ENCODE measurements at places on chromosomes 11 and 22.

GRCh38 chr11:45931739-45932138 lies 9.3 kb downstream of the LARGE2 start:
- no peak for DNase-seq

GRCh38 chr11:29755474-29755873 lies 261.4 kb downstream of the KCNA4 start:
- no peak for DNase-seq

DNA sequence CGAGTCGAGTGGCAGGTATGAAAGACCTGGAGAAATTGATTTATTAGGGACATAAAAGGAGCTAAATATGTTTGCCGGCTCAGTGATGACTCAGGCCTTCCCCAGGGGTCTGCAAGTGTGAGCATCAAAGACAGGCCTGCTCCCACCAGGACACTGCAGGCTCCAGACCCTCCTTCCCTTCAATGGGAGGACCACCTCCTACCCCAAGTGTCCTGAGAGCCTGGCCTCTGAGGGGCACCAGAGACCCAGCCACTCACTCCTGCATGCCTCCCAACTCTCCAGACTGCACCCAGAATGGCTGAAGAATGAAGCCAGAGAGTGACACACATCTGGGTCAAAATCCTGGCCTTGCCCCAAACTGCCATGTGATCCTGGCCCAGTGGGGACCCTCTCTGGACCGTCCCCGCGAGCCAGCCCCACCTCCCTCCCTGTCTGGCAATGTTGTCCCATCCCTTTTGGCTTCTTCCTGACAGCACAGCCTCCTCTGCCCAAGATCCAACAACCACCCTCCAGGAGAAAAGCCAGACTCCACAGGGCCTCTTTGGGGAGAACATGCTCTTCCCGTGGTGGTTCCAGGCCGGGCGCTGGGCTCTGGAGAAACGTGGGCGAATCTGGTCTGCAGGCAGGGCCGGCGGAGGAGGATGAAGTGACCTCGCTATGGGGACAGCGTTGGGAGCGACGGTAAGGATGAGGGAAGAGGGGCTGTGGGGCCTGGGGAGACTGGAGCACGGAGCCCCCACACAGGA lies 36.2 kb downstream of the CYTH4 start:
- DNase-seq: no peak

DNA sequence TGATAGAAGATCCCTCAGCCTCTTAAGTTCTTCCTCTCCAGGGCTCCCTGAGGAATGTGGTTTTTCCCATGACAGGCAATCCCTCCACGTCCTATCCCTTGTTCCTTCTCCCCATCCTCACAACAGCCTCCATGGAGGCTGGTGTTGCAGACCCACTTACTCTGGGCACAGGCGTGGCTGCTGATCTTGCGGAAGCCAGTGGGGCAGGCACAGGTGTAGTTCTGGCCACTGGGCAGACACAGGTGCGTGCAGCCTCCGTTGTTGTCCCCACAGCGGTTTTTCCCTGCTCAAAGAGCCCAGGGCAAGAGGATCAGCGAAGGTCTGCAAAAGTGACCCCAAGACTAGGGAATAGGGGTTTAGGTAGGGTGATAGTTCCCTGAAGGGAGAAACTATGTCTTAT lies 29.1 kb downstream of the LRP4 start:
- no peak for DNase-seq

DNA sequence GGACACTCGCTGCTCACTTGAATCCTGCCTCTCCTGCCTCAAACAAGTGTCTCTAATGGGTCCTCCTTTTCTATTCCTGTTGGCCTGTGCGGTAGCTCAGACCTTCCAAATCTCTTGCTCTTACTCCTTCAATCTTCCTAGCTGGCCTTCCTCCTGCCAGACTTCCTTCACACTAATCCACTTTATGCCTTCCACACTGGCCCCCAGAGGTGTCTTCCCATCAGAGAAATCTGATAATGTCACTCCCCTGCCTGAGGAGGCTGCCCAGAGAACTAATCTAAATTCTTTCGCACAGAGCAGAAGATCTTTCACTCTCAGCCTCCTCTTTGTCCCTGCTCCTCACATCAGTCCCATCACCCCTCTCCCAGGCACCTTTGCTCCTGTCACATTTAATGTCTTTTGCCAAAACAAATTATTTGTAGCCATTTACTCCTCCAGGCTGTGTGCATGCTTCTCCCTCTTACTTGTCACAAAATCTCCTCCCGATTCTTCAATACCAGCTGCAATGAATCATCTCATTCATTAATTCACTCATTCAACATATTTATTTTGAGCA lies 175.7 kb downstream of the MAML2 start:
- no peak for DNase-seq

GRCh38 chr22:28034760-28035401 lies 115.8 kb upstream of the PITPNB start:
- DNase-seq: no peak

- no peak for DNase-seq
Measured at GRCh38 chr11:13297917-13298356, 20.3 kb downstream of the BMAL1 start.

- no peak for DNase-seq
Measured at GRCh38 chr11:11146830-11147229, 206.2 kb downstream of the CSNK2A3 start.

GRCh38 chr11:69504576-69505335 lies 23.3 kb downstream of the LINC01488 start:
- no peak for DNase-seq

- DNase-seq: no peak
Measured at GRCh38 chr11:31797190-31798056, 13.7 kb downstream of the PAX6 start.

- DNase-seq: no peak
Measured at GRCh38 chr11:2380807-2381350, 3.8 kb downstream of the CD81 start.

- DNase-seq: no peak
Measured at GRCh38 chr11:104146421-104146820, 17.5 kb downstream of the PDGFD start.

DNA sequence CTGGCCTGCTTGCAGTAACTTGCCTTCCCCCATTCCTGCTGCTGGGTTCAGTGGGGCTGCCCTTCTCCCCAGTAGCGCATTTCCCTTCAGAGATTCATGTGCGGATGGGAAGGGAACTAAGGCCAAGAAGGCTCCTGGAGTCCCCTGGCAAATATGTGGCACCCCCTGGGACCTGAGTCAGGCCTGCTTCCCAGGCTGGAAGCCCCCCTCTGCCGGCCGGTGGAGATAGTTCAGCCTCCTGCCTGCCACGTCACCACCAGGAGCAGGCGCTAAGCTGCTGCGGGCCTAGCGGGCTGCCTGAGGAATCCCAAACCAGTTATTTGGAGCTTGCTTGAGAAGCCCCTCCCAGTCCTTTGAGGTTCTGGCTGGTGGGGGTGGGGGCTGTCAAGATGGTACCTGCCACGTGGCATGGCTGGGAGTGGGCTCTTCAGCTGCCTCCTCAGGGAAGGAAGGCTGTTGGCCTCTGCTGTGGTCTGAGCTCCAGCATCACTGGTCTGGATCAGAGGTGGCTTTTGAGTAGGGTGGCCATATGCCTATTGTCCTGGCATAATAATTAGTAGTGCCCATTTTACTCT lies 2.0 kb downstream of the SERPINH1 start:
- peak; percentile 79 for DNase-seq

- DNase-seq: peak; percentile 62
Measured at GRCh38 chr22:44398856-44399837, 86.4 kb upstream of the SHISAL1 start.

DNA sequence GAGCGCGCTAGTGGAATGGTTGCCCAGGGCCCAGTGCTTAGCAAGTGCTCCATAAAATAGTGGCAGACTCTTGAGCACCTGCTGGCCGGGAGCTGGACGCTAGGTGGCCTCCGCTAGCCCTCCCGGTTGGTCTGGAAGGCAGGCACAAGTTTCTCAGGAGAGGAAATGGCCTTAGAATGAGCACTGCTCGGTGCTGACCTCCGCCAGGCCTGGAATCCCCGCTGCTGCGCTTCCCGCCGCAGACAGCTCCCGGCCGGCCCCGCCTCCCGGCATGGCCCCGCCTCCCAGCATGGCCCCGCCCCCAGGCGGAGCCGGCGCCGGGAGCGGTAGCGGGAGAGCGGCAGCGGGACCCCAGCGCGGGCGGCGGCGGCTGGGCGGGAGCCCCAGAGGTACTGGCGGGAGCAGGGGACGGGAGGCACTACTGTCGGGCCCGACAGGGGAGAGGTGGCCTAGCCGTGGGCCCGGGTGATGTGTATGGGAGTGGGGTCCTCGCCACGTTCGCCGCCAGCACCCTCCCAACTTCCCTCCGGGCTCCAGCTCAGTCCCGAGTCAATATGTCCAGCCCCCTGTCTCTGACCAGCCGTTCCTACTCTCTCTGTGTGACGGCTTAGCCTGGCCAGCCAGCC lies at the start of gene SIPA1:
SIPA1 (plus strand) TSS at position 308 of the 626 bp plus-strand sequence. CDS start 2,821 bp downstream, outside the sequence.
- peak; percentile 84 for DNase-seq

DNA sequence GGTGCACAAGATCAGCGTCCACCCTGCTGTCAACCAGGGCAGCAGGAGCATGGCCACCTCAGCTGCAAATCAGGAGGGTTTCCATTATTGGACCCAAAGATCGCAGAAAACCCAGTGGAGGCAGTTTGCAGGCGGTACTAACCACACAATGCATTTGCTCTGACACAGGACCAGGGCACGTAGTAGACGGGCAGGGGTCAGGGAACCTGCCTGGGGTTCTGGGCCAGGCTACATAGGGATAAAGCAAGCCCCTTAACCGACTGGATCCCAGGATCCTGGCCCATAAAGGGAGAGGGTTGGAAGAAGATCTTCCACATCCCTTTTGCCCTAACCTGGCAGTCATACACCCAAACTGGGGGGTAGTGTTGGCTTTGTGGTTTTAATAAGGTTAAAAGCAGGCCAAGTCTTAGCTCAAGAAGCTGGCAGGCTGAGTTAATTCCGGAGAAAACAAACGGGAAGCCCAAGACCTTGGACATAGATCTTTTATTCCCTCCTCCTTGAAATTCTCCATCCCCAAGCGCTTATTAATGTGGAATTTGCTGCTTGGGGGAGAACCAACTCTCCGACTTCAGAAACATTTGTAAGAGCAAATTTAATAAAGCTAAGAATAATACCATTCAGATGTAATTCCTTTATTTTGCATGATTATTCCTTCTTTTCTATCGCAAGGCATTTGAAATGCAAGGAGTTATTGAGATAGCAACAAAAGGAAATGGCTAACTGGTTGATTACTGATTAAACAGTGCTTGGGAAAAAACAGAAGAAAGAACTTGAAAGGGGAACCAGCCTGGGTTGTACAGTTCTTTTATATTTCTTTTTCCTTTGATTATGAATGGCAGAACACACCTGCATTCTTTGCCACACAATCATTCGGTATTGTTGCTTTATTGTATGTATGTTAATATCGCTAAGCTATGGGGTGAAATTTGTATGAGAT lies 6.3 kb upstream of the ARHGAP8 start:
- DNase-seq: no peak

DNA sequence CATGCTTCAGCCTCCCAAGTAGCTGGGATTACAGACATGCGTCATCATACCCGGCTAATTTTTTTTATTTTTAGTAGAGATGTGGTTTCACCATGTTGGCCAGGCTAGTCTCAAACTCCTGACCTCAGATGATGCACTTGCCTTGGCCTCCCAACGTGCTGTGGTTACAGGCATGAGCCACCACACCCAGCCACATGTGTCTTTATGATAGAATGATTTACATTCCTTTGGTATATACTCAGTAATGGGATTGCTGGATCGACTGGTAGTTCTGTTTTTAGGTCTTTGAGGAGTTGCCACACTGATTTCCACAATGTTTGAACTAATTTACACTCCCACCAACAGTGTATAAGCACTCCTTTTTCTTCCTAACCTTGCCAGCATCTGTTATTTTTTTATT lies 276.2 kb downstream of the METTL15 start:
- no peak for DNase-seq

GRCh38 chr22:19042285-19043120 lies 79.7 kb downstream of the DGCR2 start:
- no peak for DNase-seq

DNA sequence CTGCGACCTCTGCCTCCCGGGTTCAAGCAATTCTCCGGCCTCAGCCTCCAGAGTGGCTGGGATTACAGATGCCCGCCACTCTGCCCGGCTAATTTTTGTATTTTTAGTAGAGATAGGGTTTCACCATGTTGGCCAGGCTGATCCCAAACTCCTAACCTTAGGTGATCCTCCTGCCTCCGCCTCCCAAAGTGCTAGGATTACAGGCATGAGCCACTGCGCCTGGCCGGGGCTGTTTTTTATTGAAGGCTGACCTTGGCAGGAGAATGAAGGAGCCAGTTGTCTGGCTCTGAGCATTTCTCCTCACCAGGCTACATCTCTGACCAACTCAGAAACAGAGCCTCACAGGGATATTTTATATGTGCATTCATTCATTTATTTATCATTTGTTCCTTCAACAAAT lies 2.3 kb downstream of the KIAA1671 start:
- DNase-seq: no peak

GRCh38 chr11:22130462-22131053 lies 62.3 kb upstream of the ANO5 start:
- no peak for DNase-seq
